Neural cell (in vitro differentiated cells): ENCODE measurements at places on chromosomes 5 and 9. TPM values are rescaled to one million over a fixed set of nuclear protein-coding genes. Genes with fewer than 3 reads are reported as not detected.

The ADAMTSL1 gene
- 0.32 and 1.1 TPM in 2 replicates for polyA plus RNA-seq

The CDKN2A gene
- not detected in 2 replicates for polyA plus RNA-seq

The TSSK1B gene
- polyA plus RNA-seq = not detected in 2 replicates

The SPATA31E1 gene
- not detected in 2 replicates for polyA plus RNA-seq

The PHF24 gene
- 1.8 and 2.4 TPM in 2 replicates for polyA plus RNA-seq

The ASTN2 gene
- polyA plus RNA-seq = 6.8 and 7.3 TPM in 2 replicates

The SAXO1 gene
- polyA plus RNA-seq = not detected in 2 replicates

The ISOC1 gene
- 30.6 and 34.0 TPM in 2 replicates for polyA plus RNA-seq

The KLHL3 gene
- polyA plus RNA-seq = 10.9 and 12.9 TPM in 2 replicates

The ARHGEF37 gene
- polyA plus RNA-seq = 0.53 and 0.68 TPM in 2 replicates

The MXD3 gene
- polyA plus RNA-seq = 6.8 and 9.3 TPM in 2 replicates

The PLK2 gene
- polyA plus RNA-seq = 309 and 385 TPM in 2 replicates

The CER1 gene
- polyA plus RNA-seq = not detected in 2 replicates

The IFNA16 gene
- polyA plus RNA-seq = not detected in 2 replicates
